Activated naive CD8-positive, alpha-beta T cell treated with anti-CD3 and anti-CD28 coated beads, Interleukin-2, amount 10 ng/mL, durations not matched to agents 7 days and 5 days (primary cell): ENCODE measurements at places on chromosomes 3 and 15. TPM values are rescaled to one million over a fixed set of nuclear protein-coding genes. Genes with fewer than 3 reads are reported as not detected.
A peak's percentile ranks its signal among the peaks of the same experiment; 100 is the strongest.

- no peak for DNase-seq
These were observed 3.6 kb upstream of the AMOTL2 start for GRCh38 chr3:134377896-134378295.

GRCh38 chr15:42359249-42359648 lies at the start of gene CAPN3:
Gene CAPN3, plus strand, starts transcription at chr15:42359501. Its CDS starts 305 bp downstream, at chr15:42359806.
- no peak for DNase-seq

DNA sequence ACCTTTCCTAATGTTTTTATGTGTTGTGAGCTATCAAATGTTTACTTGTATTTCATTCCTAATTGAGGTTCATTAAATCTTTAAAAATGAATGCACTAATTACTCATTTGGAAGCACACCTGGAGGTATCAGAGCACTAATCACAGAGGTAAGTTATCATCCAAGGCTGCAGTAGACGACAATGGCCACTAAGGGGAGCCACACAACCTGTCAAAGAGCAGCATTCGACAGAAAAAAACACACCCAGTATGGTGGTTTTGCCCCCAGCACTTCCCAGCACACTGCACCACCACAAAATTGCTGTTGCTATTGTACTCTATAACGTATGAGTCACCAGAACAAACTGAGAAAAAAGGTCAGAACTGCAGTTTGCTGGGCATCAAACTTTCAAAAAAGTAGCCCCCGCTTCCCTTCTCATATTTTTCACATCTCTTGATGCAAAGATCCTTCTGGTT lies 205.9 kb upstream of the IGF1R start:
- peak; percentile 47 for DNase-seq

DNA sequence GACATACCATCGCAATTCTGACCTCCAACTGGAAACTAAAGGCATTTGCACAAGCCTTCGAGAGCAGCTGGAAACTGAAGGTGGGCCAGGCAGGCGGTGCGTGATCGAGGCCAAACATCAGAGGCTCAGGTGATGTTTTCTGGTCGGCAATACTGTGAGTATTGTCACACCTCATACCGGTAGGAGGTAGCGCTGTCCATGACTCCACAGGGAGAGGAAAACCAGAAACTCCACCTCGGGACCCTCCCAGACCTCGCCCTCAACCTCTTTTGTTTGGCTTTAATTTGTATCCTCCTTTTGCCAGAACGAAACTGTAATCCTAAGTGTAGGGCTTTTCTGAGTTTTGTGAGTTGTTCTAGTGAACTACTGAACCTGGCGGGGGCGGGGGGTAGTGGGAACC lies 43.6 kb downstream of the LDHAL6B start:
- DNase-seq: no peak

DNA sequence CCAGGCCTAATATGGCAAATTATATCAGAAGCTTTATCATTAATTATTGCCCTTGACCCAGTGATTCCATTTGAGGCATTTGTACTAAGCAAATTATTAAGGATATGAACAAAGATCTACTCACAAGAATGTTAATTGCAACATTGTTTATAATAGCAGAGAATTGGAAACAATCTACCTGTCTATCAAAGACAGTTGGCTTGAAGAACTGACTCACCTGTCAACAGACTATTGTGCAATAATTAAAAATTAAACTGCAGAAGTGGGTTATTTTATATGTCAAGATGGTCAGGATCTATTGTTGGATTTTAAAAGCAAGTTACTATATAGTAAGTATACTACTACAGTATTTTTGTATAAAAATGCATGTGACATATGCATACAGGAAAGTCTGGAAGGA lies 6.7 kb upstream of the FETUB start:
- no peak for DNase-seq

- no peak for DNase-seq
These were observed 70.5 kb downstream of the SETMAR start for GRCh38 chr3:4373669-4374068.

- no peak for DNase-seq
These were observed 53.9 kb downstream of the COPS2 start for GRCh38 chr15:49101536-49101935.

DNA sequence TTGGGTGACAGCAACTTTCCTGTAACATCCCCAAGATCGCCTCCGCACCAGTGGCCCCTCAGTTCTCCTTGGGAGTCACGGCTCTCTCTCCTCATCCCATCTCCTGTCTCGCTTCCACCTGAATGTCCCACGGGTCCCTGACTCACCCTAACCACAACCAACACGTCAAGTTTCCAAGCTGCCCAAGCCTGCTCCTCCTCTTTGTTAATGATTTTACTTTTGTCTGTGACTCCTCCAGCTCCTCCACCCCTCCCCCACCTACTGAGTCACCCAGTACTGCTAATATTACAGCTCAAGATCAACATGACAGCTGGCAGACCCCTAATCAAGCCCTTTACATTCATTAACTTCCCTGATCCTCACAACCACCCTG lies 39.3 kb downstream of the BDH1 start:
- no peak for DNase-seq

GRCh38 chr15:40114218-40114617 lies 5.5 kb upstream of the BMF start:
- peak; percentile 8 for DNase-seq

DNA sequence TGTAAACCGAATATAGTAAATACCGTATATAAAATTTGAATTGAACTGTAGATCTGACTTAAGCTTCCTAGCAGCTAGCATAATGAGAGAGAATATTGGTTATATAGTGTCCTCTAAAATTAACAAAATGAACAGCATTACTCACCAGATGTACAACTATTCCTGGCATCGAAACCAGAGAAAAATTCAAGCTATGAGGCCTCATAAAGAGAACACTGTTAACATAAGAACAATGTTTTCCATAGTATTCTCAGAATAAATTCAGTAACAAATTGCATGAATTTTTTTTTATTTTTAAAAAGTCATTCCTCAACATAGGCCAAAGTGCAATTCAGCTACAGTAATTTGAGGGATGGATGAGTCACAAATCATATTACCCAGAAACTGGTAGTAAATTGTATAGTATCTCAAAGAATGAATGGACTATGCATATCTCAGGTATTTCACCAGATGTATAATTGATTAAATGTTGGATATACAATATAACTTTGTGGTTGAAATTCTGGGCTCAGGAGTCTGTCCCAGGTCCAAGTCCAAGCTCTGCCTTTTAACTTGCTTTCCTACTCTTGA lies 5.0 kb downstream of the TMEM207 start:
- no peak for DNase-seq

DNA sequence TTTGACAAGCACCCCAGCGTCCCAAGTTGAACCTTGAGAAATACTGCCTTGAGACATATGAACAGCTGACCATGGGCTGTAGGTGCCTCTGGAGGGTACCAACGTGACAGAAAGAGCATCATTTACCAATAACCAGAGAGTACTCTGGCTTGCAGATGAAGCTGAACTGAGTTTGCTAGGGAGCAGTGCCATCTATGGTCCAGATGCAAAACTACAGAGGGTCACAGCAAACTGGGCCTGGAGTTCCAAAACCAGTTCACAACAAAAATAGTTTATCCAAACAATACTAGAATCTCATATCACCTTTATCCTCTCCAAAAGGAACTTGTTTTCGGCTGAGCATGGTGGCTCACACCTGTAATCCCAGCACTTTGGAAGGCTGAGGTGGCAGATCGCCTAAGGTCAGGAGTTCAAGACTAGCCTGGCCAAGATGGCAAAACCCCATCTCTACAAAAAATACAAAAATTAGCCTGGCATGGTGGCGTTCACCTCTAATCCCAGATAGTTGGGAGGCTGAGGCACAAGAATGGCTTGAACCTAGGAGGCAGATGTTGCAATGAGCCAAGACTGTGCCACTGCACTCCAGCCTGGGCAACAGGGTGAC lies 69.3 kb downstream of the CHAC1 start:
- no peak for DNase-seq

DNA sequence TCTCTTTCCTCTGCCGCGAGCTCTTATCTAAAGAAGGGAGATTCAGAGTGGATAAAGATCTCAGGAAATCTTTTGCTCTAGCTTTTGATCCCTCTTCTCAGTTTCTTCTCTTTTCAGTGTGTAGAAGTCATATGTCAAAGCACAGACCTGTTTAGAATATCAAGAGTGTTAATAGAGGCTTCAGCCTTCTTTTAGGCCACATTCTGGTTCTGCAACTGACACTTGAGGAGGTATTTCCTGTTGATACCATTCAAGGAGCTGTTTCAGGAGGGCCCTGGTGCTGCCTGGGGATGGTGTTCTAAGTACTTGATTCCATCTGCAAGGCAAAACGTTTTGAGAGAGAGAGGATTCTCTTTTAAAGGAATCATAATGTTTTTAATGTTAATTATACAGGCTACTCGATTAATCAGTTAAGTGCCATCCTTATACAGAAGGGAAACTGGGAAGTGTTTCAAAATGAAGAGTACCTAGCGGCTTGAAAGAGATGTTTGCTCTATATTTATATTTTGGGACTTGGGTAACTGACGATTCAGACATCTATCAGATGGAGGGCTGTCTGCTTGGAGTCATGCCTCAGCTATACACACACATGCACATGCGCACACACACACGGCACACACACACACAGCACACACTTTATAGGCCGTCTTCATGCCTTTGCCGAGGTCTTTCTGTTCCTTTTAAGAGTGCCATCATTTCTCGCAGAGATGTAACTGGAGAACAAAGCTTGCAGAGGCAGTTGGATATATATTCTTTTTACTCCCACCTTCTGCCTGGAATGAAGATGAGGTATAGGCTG lies 313.9 kb downstream of the PTPRG start:
- DNase-seq: no peak

DNA sequence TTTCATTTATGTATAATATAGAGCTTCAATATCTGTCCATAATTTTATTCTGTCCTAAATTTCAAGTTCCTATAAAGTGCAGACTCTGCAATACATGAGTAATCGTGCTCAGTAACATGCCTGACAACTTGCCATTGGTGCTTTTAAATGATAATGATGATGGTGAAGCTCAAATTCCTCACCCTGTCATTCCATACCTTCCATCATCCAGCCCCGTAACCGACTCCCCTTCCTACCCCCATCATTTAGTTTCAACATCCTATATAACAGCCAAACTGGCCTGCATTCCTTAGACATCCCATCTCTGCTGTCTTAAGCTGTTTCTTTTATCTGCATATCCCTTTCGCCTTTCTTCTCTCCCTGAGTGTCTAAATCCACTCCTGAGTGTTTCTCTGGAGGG lies 67.2 kb upstream of the DLG1 start:
- no peak for DNase-seq

- DNase-seq: no peak
These were observed 669.1 kb downstream of the CADM2 start for GRCh38 chr3:85627932-85628331.

DNA sequence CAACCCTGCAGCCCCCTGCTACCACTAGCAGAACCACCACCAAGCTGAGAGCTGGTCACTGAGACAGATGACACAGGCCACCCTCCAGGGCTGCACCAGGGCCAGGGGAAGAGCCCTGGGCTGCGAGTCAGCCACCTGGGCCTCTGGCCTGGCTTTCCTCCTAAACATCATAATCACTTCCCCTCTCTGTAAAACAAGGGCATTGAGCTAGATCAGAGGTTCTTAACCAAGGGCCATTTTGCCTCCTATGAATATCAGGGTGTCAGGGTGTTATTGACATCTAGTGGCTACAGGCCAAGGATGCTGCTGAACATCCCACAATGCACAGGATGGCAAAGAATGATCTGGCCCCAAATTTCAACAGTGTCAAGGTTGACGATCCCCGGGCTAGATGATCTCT lies 25.2 kb downstream of the TLE3 start:
- DNase-seq: no peak

DNA sequence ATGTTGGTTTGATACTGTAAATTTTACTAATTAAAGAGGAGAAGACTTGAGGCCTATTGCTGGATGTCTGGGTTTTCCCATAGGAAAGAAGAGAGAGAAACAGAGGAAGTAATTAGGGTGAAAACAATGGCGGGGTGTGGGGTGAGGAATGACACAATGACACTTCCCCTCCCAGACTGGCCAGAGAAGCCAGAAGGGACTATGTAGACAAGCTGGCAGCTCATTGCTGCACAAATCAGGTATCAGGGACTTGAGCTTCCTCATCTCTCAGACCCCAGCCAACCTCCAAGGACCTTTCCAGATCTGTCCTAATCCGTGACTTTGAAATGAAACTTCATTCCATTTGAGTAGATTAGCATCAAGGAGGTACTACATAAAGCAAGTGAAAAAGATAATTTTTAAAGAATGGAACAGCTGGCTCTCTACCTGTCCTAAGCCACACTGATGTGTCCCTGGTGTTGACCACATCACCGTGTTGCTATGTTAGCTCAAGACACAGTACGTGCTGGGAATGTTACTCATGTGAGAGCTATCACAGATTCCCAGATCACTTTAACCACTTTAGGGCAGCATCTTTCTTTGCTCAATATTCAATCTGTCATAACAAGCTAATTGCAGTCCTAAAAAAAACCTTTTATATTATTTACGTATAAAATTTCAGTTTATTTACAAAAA lies 22.2 kb downstream of the TMEM212 start:
- no peak for DNase-seq

GRCh38 chr3:59753808-59754450 lies 704.1 kb upstream of the CFAP20DC start:
- no peak for DNase-seq

GRCh38 chr15:57752436-57752835 lies 45.9 kb downstream of the POLR2M start:
- DNase-seq: no peak

DNA sequence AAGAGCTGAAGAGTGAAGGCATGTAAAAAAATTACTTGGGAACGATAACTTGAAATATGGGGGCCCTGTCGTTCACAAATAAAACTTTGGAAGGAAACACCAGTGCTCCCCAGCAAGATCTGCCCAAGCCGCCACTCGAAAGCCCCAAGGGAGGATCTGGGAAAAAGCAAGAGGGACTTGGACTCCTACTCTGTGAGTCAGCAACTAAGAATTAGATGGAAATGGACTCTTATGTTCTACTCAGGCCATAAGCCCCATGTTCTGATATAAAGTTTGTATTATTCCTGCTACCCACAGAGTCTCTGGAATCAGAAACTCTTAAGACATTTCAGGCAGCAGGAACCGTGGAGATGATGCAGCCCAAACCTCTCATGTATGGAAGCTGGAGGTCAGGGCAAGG lies 75.7 kb downstream of the ITGB5 start:
- DNase-seq: no peak

The GNB4 gene
- total RNA-seq: 7.1 TPM

The SLC2A2 gene
- total RNA-seq: not detected

The FANCD2OS gene
- total RNA-seq: not detected

The EPB42 gene
- total RNA-seq: not detected

The CD200 gene
- 2.1 TPM for total RNA-seq

The LDHAL6B gene
- total RNA-seq: not detected

The CFAP100 gene
- total RNA-seq: not detected

The CORO2B gene
- not detected for total RNA-seq

The RBMS3 gene
- 0.74 TPM for total RNA-seq

The CHST13 gene
- 0.28 TPM for total RNA-seq
